ENCODE measurements at places on chromosomes 7 and 10.
A peak's percentile ranks its signal among the peaks of the same experiment; 100 is the strongest.

DNA sequence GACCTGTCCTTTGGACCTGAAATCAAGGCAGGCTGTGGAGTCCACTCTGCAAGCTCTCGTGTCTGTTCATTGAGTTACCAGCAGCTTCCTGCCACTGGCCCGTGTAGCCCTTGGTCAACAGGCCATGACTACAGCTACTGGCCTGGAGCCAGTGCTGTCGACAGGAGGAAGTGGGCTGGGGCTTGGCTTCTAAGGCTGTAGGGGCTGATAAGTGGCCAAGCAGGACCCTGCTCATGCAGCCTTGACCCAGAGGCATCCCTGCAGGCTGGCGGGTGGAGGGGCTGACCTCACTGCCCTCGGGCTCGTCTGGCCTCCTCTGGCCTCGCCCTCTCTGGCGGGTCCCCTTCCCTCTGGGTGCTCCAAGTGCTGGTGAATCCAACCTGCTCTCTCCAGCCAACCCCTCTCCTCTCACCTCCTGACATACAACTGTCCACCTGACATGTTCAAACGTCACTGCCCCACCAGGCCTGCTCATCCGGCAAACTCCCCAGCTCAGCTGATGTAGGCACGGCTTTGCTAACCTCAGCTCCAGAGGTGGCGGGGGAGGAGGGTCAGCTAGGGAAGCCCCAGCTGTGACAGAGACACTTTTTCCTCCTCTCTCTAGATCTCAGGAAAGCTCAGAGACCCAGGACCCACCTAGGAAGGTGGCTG lies 188.6 kb upstream of the LYZL2 start:
- DNase-seq: no peak

DNA sequence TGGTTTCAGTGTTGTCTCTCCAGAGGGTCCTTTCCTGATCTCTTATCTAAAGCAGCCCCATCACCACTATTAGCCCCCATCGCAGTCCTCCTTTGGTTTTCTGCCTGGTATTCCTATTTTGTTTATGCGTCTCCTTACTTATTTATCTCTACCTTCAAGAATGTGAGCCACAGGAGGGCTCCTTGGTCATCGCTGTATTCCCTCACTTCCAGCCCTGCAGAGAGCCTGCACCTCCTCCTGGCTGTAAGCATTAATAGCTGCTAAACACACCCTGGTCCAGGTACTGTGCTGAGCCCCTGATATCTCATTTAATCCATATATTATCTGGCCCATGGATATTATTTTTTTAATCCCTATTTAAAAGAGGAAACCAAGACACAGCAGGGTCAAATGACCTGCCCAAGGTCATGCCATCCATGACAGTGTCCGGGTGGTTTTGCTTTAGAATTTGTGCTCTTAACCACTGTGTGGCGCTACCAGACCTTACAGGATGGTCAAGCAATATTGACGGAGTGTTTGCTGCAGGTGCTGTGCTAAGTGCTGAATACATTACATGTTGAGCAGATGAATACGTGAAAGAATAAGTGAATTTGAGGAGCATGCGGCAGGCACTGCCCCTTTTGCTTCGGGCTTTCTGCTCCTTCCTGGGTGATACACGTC lies 227.2 kb downstream of the ADAM12 start:
- no peak for DNase-seq

- DNase-seq: no peak
Measured at GRCh38 chr7:154698726-154699291, 304.1 kb downstream of the PAXIP1 start.

- no peak for DNase-seq
Measured at GRCh38 chr10:130727766-130728490, 583.6 kb downstream of the TCERG1L start.

- DNase-seq: no peak
Measured at GRCh38 chr7:95676691-95677090, 80.4 kb upstream of the PDK4 start.

- no peak for DNase-seq
Measured at GRCh38 chr10:44587488-44588318, 202.8 kb upstream of the CXCL12 start.

DNA sequence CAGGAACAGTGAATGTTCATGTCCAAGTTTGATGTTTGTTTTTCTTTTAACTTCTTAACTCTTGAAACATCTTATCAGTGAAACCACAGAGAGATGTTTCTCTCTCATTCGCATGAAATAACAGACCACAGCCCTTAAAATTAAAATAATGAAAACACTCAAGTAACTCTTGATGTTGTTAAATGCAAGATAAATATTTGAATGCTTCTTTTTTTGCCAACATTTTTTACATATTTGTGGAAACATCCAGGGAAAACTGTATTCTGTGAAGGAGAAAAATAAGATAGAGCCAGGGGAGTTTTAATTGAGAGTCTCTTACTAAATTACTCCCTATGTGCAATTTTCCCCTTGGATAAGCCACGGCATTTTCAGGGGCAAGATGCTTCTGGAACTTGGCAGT lies 361.8 kb upstream of the MGMT start:
- DNase-seq: no peak

DNA sequence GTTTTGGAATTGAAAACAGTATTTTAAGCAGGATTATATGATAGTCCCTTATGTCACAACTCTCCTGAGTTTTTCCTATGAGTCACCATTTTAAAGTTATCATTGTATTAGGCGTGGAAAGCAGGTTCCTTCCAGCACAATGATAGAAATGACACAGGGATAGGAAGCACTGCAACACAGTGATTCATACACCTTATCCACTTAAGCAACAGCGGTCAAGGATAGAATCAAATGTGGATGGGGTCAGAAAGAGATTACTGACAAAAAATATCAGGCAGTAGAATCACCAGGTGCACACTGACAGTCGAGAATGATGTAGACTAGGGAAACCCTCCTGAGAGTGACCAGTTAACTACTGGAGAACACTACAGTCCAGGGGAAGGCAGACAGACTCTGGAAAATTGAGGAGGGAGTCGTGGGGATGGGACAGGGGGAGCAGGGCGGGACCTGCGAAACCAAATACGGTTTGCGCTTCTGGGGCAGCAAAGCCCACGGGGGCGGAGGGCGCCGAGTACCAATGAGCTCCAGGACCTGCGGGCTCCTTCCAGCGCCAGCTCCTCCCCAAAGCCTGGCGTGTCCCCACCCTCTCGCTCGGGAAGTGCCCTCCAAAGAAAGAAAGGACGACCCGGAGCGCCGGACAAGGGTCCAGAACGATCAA lies 479 bp downstream of the PNPLA8 start:
- DNase-seq: no peak

DNA sequence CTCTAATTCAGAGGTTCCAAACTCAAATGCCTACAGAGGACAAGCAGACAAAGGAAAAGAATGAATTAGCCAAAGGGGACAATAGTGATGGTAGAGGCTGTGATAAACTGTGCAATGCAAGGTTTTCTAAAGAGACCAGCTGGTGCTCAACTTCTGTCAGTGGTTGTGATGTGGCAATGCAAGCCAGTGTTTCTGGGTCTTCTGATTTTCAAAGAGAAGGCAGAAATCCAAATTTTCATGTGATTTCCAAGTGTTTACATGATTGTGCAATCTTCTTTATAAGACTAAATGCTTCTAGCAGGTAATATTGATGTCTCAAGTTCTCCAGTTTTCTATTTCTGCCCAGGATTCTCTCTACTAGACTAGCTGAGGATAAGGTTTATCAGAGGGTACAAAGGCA lies 135.9 kb downstream of the PCDH15 start:
- DNase-seq: no peak

DNA sequence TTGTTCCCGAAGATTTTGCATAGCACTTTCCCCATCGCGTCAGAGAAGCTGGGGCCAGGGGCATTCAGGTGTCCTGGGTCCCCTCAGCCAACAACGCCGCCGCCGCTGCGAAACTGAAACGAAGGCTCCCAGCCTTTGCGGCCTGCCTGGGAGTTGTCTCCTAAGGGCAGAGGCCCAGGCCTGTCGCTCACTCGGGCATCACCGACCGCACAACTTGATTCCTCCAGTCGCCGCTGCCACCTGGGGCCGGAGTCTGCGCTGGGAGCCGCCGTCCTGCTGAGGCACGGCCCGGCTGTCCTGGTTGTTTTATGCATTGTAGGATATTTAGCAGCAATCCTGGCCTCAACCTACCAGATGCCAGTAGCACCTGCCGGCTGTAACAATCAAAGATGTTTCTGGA lies 22.0 kb downstream of the ZSCAN25 start:
- no peak for DNase-seq

DNA sequence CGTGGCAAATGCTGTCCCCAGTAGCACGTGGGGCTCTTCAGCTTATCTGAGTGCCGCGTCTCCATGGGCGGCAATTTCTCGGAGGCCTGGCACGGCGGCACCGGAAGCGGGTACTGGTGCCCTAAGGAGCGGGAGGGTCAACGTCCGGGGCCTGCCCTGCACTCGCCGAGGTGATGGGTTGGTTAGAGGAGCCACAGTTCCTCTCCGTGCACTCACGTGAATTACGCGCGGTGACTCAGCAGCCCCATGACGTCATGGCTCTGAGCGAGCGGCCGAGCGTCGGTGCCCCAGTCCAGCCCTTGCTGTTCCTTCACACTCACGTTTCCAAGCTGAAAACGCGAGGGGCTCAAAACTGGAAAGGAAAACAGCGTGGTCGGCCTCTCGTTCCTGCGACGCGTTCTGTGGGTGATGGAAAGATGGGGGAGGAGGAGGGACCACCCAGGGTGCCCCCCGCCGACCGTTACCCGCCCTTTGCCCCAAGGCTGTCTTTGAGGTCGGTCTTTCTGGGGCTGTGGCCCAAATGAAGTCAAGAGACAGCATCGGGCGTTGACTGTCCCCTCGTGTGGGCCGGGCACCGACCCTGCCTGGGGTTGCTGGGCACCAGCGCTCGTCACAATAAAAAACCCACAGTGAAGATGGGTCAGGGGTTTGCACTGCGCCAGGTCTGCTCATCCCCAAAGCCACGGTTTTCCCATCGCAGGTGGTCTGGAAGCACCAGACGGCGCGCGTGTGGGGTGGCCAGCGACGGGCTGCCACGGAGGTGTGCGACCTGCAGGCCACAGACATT lies 70.4 kb upstream of the CFAP46 start:
- no peak for DNase-seq

DNA sequence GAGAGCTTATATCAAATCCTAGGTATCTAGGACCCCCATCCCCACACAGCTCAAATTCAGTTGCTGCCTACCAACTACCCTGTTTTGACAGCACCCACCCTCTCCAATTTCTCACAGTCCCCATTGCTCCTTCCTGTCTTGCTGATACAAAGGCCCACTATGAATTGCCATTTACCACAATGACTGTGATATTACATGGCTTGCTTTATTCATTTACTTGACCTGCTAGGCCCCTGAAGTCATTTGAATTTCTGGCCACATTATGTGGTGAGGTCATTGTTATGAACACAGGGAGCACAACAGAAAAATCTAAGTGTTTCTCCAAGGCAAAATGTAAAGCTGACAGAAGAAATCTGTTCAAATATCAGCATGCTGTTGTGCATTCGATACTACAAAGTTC lies 101.4 kb downstream of the PPP1R17 start:
- DNase-seq: no peak

DNA sequence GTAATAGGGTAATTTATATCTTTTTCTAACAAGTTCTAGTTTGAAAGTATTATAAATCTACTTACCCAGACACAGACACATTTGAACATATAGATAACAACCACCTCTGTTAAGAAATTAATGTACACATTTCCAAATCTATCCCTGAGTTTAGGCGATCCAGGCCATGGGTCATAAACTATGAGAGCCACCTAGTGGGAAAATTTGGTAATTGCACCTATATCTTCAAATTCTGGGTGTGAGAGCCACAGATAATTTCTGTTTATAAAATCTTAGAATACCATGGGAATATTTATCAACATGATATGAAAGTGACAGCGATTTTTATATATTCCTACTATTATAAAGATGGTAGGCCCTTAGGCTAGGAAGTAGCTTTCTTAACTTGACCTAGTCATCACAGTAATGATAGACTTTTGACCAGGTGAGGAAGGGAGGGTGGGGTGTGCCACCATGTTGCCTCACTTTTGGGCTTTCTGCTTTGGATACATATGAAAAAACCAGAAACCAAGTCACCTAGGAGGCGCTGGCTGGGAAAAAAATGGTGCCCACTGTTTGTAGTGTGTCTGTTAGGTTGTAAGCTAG lies 8.0 kb upstream of the EPHA1 start:
- peak; percentile 46 for DNase-seq

DNA sequence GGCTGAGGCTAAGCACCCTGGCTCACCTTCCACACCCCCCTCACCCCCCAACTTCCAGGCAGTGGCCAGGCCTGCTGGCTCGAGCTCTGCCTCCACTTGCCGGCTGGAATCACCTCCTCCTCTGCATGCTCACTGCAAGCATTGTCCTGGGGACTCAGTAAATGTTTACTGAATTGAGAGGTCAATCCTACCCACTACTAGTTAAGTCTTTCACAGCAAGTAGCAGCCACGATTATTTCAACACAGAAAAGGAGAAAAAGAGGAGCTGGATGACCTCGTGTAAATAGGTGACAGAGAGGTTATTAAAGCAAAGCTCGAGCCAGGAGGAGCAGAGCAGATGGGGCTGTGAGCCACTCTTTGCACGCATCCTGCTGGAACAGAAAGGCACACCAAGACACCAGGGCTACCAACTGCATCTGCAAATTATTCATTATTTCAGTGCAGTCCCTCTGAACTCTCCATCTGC lies 32.1 kb downstream of the HIPK2 start:
- no peak for DNase-seq

DNA sequence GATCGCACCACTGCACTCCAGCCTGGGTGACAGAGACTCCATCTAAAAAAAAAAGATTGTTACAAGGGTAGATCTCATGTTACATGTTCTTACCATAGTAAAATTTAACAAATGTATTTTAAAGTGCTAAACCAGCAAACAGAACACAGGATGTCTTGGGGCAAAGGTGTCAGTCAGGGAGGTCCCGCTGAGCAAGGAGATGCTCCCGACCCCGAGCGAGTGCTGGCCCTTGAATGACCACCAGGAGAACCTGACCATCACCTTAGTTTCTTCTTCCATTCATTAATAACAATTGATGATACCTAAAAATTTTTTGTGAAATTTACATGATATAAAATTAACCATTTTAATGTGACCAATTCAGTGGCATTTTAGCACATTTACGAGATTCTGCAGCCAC lies 241.6 kb upstream of the GPR26 start:
- DNase-seq: no peak

DNA sequence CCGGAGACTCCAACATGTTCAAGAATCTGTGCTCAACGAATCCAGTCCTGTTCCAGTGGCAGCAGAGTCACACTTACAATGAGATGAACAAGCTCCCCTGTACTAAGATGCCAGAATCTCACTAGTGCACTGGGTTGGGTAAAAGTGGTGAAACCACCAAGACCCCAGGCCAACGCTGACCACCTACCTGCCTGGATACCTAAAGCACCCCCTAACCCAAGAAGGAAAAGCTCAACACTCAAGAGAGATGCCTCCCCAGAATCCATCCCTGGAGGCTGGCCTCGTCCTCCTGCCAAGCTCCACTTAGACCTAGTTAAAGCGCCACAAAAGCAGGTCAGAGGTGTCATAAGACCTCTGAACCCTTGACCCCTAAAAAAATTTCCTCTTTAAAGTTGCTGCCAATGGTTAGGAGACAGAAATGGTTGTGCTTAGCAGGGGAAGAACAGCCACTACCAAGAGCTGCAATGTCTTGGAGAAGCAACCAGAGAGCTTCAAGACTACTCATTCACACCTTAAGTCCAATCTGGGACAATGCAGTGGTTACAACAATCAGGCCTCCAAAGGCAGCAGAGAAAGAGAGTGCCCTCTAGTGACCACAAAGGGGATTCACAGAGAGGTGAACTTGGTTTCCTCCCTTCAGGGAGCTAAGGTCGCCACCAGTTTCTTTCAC lies 94.6 kb upstream of the MACROH2A2 start:
- DNase-seq: no peak

Measured in central memory CD4-positive, alpha-beta T cell (primary cell).